ENCODE measurements at places on chromosomes 7 and 10.

GRCh38 chr7:44380189-44380830 is 54.9 kb upstream of the CAMK2B start:
- DNase-seq: no peak

GRCh38 chr10:89213191-89213808 is 6.2 kb upstream of the CH25H start:
- DNase-seq: no peak

GRCh38 chr7:92255308-92255707 is 9.5 kb downstream of the ANKIB1 start:
- no peak for DNase-seq

- DNase-seq: no peak
Measured at GRCh38 chr10:92267343-92267742, 23.5 kb downstream of the CPEB3 start.

DNA sequence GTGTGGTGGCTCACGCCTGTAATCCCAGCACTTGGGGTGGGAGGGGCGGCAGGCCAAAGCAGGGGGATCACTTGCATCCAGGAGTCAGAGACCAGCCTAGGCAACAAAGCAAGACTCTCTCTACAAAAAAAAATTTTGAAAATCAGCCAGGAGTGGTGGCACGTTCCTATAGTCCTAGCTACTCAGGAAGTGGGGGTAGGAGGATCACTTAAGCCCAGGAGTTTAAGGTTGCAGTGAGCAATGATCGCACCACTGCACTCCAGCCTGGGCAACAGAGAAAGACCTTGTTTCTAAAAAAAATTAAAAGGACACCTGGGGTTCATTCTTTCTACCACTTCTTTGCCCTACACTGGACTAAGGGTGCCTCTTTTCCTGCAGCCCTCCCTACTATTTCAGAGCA is 15.1 kb downstream of the WAPL start:
- DNase-seq: no peak

GRCh38 chr10:759898-760477 is 70.5 kb upstream of the DIP2C start:
- DNase-seq: no peak

GRCh38 chr10:2987185-2987768 is 80.1 kb upstream of the PFKP start:
- DNase-seq: no peak

DNA sequence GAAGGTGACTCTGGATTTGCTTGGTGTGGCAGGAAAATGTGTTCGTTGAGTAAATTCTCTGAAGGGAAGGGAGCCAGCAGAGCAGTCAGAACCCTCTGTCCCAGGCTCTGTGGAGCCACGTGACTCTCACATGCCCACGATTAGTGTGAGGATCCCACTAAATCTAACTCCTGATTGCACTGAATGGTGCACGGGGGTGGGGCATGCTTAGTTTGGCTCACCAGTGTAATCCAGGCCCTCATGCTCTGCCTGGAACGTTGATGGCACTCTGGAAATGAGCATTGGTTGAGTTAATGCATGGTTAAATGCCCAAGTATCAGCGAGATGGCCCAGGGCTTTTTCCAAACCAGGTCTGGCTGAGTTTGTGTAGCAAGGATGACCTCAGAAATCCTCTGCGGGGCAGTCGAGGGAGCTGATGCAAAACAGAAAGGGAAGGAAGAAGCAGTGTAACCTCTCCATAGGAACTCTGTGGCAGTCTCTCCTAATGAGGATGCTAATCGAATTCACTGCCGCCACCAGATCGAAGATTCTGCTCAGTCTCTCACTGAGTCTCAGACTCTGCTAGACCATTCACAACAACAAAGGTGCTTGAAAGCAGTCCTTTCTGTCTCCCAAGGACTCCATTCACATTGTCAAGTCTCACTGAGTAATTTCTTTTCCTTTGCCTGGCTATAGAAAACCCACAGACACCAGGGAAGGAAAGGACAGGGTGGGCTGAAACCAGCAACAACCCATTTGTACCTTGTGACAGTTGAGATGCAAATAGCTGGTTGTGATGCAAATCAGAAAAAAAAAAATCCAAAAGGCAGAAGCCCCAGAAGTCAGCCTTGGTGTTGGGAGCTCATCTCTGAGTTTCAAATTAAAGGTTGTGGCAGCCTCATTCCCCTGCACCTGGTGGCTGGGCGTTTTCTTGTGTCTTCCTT is 98.1 kb downstream of the C10orf105 start:
- DNase-seq: no peak

DNA sequence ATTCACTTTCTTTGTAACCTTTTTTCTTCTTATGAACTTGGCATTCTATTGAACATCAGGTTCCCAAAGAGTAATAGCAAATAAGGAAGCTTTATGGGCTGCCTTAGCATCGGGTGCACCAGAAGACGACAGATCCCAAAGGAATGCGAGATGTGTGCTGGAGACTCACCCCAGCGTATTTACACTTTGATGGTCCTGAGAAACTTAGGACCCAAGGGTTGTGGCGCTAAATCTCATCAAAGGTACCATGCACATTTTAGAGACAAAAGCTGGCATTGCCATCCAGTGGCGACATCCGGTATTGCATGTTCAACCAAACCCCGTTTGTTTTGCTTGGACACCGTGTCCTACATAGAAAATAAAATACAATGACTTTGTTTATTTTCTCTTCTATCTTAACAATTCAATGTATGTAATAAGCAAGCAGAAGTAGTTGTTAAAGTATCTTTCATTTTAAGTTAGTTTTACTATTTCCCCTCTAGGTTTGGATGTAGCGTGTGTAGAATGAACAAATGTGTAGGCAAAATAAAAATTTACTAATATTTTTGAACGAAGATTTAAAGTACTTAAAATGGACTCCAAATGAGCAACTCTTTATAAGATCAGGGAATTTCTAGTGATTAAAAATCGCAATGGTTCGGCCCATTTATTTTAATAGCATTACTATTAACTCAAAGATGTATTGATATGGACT is 1154.8 kb downstream of the GATA3 start:
- DNase-seq: peak; percentile 61

DNA sequence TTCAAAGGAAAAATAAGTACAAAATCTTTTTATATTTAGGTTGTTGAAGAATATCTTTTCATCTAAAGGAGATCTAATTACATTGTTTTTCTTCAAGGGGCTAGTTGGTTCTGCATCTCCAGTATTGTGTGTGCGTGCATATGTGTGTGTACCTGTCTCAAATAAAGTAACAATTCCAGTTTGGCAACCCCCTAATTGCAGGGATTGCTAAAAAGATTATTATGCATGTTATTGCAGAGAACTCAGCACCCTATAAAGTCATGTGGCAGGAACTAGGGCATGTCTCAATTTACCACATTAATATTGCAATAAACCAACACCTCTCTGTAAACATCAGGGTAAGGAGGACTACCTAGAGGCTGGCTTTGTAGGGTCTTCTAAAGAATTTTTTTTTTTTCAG is 37.0 kb downstream of the MRPS33 start:
- DNase-seq: no peak

DNA sequence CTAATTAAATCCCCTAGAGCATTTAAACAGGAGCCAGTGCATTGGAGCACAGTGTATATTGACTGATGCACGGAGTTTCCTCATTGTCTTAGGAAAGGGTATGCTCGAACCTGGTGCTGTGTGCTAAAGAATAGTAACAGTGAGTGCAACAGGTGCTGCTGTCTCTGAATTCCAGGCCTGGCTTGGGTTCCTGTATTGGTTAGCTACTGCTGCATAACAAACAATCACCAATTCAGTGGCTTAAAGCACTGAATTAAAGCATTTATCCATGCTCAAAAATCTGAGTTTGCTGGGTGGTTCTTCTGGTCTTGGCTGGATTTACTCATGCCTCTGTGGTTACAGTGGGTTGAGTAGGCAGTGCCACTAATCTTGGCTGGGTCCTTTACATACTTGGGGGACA is 1.8 kb upstream of the PNLIPRP1 start:
- no peak for DNase-seq

DNA sequence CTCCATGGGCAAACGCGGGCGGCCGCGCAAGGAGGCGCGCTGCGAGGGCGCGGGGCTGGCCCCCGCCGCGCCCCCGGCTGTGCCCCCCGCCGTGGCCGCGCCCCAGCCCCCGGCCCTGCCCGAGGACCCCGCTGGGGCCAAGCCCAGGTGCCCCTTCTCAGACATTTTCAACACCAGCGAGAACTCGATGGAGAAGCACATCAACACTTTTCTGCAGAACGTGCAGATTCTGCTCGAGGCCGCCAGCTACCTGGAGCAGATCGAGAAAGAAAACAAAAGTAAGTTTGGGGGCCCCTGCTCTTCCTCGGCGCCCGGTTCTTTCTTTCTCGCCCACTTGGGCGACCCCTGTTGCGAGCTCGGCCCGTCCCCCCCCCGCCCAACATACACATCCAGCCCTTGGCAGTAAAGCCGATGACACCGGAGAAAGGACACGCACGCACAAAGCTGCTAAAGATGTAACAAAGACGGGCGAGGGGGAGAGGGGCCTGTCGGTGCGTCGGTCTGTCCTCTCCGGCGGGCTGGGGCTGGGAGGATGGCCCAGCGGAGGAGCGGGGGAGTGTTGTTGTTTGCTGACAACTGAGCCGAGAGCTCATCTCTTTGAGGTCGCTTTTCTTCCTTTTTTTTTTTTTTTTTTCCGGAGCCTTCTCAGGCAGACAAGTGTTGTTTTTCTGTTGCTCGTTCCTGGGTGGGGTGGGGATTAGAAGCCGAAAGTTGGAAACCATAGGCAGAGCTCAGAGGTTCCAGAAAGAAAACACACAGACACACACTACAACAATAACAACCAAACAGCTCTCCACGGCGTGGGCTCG is 604 bp downstream of the MXI1 start:
- no peak for DNase-seq

DNA sequence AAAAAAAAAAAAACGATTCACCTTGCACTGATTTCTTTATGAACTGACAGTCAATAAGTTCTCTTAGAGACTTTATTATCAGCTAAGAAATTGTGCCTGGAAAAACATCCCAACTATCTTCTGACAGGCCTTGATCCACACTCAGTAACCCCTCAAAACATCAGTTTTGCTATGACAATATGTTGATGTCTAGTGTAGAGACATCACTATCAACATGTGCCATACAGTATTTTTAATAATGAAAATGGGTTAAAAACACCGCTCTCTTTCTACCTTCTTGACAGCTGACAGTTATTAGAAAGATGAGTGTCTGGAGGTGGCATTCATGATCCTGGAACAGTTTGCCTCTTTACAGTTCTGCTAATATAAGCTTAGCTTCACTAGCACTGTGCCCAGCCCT is 175.8 kb upstream of the TMEM229A start:
- DNase-seq: no peak

DNA sequence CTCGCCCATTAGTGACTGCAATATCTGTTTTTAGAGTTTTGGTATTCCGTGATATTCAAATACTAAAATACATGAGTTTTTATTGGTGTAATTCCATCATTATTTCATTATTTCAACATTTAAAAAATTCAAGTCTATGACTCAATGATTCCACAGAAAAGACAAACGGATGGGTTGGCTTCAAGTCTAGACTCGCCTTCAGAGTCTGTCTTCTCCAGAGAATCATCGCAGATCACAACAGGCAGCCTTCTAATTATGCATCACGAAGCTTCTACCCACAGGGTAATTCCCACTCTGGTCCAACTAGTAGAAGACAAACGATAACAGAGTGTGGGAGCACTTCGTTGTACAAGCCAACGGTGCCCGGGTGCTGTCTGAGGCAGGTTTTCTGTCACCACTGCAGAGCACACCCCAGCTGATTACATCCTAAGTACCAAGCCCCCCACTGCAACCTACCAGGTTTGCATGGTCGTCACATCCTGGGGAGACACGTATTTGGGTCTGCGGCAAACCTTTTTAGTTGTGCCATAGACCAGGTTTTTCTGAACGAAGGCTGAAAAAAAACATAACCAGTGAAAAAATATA is 28.9 kb downstream of the PARP12 start:
- DNase-seq: no peak

GRCh38 chr10:69009360-69009759 is 20.8 kb downstream of the KIFBP start:
- DNase-seq: no peak

DNA sequence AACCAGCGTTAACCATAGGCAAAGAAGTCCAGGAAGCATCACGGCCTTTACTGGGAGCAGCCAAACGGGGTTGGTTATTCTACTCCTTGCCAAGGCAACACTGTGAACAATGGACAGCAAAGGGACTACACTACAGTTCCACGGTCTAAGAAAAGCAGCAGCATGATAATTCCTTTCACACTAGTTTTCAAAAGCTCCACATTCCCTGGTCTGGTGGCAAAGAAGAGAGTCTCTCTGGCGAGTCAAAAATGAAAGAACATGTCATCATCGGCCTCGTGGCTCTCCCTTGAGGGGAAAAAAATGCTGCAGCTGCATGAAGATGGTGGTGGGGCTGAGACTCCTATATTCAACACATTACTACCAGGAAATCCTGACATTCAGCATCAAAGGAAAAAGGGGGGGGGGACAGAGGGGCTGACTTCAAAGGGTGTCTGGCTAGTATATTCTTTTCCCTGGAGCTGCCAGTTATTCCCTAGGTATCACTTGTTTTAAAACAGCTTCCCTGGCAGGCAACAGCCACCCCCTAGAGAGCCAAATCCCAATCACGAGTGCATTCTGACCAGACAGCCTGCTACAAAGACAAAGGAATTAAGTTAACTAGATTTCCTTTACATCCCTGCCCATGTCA is 49.1 kb downstream of the SLC37A3 start:
- no peak for DNase-seq

- DNase-seq: no peak
Measured at GRCh38 chr7:135929722-135930141, 47.4 kb downstream of the MTPN start.

DNA sequence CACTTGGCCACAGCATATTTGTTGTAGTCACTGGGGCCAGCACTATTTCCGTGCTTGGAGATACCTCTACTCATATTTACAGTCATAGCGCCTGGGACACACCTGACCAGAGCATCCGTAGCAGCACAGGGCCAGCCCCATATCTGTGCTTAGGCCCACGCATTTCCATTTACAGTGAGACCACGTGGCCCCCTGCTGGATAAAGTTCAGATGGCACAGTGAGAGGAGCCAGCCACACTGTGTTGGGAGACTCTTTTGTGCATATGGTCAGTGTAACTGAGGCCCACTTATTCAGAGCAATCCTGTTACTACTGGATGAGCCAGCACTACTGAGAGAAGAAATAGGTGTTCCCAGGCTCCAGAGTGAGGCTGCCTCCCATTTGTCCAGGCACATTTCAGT is 455.3 kb downstream of the REEP3 start:
- no peak for DNase-seq

DNA sequence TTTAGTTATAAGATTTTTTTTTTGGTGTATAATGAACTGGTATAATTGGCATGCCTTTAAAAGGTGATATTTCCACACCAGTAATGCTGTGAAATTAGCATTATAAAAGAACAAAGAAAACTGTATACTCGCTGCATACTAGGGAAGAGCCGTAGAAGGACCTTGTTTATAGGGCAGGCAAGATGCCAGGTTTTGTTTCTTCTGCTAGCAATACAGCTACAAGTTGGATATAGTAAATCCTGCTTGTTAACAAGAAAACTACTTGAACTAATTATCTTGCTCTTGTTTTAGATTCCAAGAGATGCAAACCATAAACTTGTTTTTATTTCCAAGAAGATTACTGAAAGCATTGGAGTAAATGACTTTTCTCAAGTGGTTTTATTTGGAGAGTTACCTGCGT is 1.9 kb downstream of the DNAH11 start:
- DNase-seq: no peak

- no peak for DNase-seq
Measured at GRCh38 chr7:145156834-145157233, 321.0 kb upstream of the TPK1 start.

GRCh38 chr7:123658023-123658422 is 2.4 kb downstream of the LMOD2 start:
- DNase-seq: no peak

- DNase-seq: no peak
Measured at GRCh38 chr7:96786261-96786997, 76.8 kb upstream of the SEM1 start.

- DNase-seq: no peak
Measured at GRCh38 chr10:115861864-115862263, 411.1 kb downstream of the GFRA1 start.

Data from activated CD8-positive, alpha-beta memory T cell treated with anti-CD3 and anti-CD28 coated beads for 1 hour (primary cell).